Left cardiac atrium (tissue), 4 donors: ENCODE measurements at places on chromosomes 7 and 10.
A peak's percentile ranks its signal among the peaks of the same experiment; 100 is the strongest.

DNA sequence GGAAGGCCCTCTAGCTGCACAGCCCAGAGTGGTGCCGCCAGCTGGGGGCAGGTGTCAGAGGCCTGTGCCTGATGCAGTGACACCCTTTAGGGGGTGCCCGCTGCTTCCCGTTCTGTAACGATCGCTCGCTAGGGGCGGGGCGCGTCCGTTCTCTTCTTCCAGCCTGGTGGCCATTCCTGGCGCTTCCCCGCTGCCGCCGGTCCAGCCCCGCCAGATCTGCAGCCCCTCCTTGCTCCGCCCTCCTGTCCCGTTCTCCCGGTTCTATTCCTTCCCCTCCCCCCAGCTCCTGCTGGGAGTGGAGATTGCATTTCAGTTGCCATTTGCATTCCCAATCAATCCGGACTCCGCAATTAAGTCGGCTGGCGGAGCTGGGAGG, 39.2 kb downstream of the AGAP3 start:
- DNase-seq, result peak; percentile 58

GRCh38 chr10:14688606-14689005, 86.1 kb downstream of the FAM107B start:
- DNase-seq, result no peak

- DNase-seq, result no peak
These were observed 10.0 kb downstream of the WNT2 start for GRCh38 chr7:117312593-117313580.

DNA sequence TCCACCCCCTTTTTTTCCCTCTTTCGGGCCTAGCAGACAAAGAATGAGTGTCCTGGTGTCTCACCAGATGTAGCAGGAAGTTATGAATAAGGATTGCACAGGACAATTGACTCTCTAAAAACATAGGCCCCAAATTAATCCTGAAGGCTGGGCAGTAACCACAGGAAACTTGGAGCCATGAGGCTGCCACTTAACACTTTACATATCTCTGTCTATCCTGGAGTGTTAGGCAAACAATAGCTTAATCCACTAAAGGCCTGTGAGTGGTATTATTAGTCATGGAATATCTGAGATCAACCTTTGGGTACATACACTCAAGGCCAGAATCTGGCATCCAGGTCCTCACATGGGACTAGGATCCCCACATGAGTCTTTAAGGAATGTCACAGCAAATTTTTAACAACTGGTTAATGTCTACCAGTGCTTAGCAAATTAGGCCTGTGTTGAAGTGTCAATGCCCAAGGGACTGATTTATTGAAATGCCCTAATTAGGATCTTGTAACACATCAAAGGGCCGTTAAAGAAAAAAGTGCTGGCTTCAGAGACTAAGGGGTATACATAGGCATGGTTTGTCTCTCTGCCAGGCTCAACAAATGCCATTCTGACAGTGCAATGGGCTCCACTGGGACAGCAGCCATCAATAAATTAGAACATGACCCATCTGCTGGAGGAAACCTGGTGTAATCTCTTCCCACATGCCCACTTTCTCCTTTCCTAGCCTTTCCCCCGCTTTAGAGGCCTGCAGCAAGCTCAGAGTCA, 196.7 kb upstream of the TBX20 start:
- no peak for DNase-seq

- DNase-seq, result no peak
These were observed 537.8 kb upstream of the AUTS2 start for GRCh38 chr7:69060516-69060915.

- DNase-seq, result no peak
These were observed 52.6 kb downstream of the TRRAP start for GRCh38 chr7:98930921-98931320.

- DNase-seq, result no peak
These were observed 120.7 kb downstream of the TRRAP start for GRCh38 chr7:98998821-98999725.

DNA sequence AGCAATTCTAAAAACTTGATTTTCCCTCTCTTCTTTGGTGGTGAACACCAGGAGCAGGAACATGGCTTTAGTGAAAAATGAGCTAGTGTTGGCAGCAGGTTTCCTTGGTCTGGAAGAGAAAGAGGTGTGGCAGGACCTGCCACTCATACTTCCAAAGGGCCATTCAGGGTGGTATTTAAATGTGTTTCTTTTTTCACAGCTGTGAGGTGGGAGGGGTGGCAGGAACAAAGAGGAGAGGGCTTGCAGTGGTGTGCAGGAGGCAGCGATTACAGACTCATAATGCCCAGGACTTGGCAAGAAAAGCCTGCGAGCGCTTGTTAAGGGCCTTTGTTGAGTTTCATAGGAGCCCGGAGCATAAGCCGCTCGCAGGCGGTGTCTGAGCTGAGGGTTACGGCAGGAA, 36.8 kb downstream of the WIPF3 start:
- DNase-seq, result no peak

DNA sequence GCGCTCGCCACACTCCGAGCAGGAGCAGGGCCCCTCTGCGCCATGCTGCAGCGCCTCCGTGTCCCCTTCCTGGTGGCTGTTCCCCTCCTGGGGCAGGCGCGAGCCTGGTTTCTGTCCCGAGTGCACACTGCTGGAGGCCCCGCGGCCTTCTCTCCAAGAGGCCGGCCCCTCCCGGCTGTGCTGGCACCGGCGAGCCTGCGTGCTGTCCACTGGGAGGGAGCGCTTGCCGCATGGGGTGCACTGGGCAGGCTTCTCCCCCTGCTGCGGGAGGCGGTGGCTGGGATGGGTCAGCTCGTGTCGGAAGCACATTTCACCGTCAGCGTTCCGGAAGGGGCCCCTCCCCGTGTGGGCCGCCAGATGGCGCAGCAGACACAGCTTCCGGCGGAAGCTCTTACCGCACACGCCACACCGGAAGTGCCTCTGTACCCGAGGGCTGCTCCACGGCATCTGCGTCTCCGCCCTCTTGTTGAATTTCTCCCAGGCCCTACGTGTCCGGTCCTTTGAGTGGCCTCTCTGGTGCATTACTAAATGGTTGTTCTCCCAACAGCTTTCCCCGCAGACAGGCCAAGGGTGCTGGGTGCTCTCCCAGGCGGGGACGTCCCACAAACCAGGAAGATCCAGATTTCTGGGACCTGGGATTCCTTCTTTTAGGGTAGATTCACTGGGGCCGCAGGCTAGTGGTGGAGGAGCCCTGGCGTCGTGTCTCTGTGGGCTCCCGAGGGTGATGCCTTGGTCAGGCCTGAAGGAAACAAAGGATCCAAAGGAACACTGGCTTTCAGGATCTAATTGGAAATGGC, 18.7 kb downstream of the ZNF786 start:
- peak; percentile 34 for DNase-seq

GRCh38 chr10:34380856-34381255, 434.2 kb downstream of the PARD3 start:
- no peak for DNase-seq

DNA sequence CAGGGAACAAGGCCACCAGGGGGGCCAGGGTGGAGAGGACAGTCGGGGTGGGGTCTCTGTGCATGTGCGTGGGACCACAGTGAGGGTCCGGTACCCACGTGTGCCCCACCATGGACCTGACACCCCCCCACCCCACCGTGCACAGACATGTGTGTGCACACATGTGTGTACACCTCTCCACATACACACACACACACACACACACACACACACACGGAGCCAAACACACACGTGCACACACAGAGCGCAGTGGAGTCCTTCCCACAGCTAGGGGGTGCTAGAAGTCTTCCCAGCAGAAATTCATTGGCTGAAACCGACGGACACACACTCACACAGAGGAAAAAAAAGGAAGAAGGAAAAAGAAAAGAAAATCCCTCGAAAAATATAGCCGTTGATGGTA, 42.8 kb upstream of the GNA12 start:
- DNase-seq, result no peak

DNA sequence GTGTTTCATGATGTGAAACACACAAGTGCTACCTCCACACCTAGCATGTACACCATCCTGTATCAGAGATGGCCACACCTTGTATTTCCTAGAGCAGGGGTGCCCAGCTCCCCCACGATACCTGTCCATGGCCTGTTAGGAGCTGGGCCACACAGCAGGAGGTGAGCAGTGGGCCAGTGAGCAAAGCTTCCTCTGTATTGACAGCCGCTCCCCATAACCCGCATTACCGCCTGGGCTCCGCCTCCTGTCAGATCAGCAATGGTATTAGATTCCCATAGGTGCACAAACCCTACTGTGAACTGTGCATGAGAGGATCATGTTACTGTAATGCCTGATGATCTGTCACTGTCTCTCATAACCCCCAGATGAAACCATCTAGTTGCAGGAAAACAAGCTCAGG, 145.6 kb upstream of the RNF32 start:
- no peak for DNase-seq

DNA sequence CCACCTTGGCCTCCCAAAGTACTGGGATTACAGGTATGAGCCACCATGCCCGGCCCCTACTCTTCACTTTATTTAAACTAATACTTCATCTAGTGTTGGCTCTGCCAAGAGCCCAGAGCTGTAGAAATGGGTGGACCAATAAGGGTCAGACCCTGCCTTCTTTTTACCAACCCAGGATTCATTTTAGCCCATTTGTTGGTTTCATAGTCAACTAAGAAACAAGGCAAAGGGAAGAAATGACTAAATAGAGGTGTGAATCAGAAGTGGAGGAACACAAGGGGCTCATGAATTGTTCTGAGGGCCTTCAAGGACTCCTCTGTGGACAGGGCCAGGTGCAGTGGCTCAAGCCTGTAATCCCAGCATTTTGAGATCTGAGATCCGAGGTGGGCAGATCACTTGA, 1.1 kb downstream of the ANKRD2 start:
- DNase-seq, result no peak

DNA sequence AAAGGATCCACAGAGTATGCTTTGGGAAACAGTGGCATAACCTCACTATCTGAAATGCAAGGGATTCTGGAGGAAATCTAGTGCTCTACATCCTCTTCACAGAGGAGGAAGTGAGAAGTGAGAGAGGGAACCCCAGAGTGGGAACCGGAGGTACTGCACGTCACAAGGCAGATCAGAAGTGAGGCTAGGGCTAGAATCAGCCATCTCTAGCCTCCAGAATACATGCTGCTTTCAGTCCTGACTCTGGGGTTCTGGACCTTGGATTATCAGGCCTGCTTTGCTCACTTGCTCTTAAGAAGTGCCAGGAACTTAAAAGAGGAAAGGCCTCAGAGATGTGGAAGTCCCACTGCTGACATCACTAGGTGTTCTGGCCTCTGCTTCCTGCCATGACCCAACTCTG, 25.7 kb downstream of the ZNF503 start:
- DNase-seq, result no peak

- DNase-seq, result no peak
These were observed 305.1 kb upstream of the CSTF2T start for GRCh38 chr10:52004342-52004949.

- no peak for DNase-seq
These were observed 6.0 kb upstream of the HIPK2 start for GRCh38 chr7:139783647-139784385.

DNA sequence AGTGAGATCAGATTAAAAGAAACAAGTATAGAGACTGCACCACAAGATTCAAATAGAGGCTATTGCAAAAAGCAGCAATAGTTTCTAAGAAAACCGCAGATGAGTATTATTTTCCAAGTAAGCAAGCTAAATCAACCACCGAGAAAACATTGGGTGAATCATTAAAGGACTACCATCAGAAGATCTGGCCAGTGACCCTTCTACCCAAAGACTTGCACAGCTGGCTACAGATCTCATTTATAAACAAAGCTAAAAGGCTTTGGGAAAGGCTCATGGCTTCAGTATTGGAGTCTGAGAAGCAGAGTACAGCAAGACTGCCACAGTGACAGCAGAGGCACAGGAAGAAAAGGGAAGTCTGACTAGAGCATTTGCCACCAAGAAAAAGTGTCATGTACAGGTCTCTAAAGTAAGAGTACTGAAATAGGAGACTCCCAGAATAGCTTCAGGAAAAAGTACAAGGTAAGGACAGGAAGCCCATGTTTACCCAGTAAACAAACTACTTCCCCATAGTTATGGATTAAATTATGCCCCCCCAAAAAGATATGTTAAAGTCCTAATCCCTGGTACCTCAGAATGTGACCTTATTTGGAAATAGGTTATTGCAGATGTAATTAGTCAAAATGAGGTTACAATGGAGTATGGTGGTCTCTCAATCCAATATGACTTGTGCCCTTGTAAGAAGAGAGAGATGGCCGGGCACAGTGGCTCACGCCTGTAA, 19.0 kb downstream of the STEAP1 start:
- no peak for DNase-seq

- no peak for DNase-seq
These were observed 369.6 kb downstream of the AUTS2 start for GRCh38 chr7:69967689-69968450.

DNA sequence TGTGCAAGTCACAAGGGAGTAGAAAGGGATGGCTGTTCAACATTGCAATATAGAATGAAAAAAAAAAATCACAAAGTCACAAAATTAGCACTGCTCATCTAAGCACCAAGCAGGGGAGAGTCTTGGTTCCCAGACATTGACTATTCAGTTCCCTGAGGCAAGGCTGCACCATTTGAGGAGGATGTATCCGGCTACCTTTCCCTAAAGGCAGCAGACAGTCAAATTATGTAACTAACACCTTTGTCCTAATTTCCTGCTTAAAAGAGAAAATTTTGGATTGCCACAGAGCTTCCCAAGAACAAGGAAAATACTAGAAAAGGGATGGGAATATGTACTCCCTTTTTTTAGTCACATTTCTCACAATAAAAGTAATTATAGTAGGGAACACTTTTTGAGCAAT, 148.1 kb downstream of the PCLO start:
- no peak for DNase-seq

DNA sequence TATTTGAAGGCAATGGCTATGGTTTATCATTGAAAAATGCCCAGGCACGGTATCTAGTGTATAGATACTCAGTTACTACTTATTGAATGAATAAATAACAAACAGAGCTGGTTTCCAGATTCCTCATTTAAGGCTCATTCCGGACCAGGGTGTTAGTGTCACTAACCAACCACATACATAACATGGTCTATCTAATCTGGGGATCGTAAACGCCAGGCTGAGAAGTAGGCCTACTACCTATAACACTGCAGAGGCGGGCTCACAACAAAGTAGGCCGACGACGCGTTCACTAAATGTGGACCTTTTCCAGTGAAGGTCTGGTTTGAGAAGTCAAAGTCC, 423 bp downstream of the LSM5 start:
- no peak for DNase-seq
